ENCODE measurements at places on chromosomes 1 and 21.
A peak's percentile ranks its signal among the peaks of the same experiment; 100 is the strongest.

DNA sequence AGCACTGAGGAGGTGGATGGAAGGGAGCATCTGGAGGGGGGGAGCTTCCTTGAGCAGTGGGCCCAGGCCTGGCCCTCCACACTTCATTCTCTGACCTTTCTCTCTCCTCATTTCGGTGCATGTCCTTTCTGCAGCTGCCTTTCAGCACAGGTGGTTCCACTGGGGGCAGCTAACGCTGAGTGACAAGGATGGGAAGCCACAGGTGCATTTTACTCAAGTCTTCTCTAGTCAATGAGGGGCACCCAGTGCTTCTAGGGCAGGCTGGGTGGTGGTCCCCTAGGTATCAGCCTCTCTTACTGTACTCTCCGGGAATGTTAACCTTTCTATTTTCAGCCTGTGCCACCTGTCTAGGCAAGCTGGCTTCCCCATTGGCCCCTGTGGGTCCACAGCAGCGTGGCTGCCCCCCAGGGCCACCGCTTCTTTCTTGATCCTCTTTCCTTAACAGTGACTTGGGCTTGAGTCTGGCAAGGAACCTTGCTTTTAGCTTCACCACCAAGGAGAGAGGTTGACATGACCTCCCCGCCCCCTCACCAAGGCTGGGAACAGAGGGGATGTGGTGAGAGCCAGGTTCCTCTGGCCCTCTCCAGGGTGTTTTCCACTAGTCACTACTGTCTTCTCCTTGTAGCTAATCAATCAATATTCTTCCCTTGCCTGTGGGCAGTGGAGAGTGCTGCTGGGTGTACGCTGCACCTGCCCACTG is 43.2 kb downstream of the YARS1 start:
- no peak for DNase-seq

GRCh38 chr1:43564551-43565348 is 34.1 kb downstream of the PTPRF start:
- DNase-seq: no peak

DNA sequence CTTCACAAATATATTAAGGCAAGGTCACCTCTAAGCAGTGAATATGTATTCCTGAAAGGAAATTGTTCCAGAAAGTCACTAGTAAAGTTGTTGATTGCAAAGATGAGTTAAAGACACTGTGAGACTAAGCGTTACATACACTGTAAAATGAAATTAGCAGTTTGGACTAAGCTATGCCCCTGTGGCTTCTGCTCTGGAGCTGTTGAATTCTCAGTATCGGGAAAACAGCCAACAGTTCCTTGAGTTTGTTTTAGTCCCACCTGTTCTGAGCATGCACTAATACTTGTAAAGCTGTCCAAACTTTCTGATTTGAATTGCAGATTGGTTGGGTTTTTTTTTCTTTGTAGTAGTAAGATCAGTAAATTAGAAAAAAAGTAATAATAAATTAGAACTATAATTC is 21.0 kb downstream of the ANGPTL1 start:
- DNase-seq: no peak

- no peak for DNase-seq
Observed at GRCh38 chr1:177287270-177287669, 116.5 kb downstream of the BRINP2 start.

- DNase-seq: no peak
Observed at GRCh38 chr1:103416681-103417286, 108.7 kb upstream of the RNPC3 start.

GRCh38 chr1:151763990-151764389 is 694 bp upstream of the MRPL9 start:
- DNase-seq: no peak

- DNase-seq: peak; percentile 84
Observed at GRCh38 chr1:151156515-151156819, at the start of gene TNFAIP8L2. Gene TNFAIP8L2 (plus strand): TSS chr1:151156649. CDS start chr1:151158698, 2,049 bp downstream.

- no peak for DNase-seq
Observed at GRCh38 chr1:102588536-102588935, 519.8 kb downstream of the COL11A1 start.

DNA sequence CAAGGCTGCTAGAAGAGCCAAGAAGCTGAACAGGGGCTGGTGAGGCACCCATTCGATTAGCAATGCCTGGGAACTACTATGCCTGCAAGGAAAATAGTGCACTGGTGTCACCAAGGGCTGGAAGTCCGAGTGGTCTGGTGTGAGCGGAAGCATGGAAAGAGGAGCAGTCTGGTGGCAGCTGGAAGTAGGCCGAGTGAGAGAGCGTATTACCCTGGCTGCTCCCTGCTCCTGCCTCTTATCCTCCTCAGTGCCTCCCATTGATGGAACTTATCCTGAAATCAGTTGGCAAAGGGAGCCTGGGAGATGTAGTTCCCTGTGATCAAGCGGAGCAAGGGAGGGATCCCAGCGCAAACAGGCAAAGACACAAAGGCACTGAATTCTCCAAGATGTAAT is 9.6 kb downstream of the SMAP2 start:
- DNase-seq: no peak

DNA sequence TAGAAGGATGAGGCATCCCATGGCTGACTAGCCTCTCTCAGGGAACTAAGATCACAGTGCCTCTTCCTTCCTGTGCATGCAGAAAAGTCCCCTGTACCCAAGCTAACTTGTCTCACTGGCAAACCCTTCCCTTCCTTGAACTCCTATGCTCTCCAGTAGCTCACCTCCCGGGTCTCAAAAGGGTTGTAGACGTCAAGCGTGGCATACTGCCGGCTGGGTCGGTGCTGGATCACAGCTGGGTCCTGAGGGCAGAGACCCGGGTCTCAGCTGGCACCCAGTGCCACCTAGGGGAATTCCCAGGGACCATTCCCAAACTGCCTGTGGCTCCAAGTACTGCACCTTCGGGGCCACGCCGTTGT is 688 bp downstream of the SCAMP3 start:
- DNase-seq: no peak

GRCh38 chr1:156684227-156684782 is 7.1 kb upstream of the NES start:
- no peak for DNase-seq

- no peak for DNase-seq
Observed at GRCh38 chr1:19921310-19921709, 2.1 kb downstream of the PLA2G2E start.

DNA sequence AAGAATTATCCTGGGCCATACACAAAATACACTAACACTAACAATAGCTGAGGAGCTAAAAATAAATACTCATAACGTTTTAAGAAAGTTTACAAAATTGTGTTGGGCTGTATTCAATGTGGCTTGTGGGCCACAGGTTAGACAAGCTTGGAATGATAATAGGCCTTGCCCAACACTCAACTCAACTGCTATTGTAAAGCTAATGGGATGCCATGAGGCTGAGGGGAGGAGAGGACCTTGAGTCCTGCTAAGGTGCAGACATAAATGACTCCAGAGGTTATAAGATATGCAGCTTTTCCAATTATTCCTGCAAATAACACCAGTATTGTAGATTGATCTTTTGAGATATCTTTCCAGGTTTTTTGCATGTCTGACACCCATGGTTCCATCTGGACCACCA is 97.0 kb downstream of the FCRL5 start:
- DNase-seq: no peak

DNA sequence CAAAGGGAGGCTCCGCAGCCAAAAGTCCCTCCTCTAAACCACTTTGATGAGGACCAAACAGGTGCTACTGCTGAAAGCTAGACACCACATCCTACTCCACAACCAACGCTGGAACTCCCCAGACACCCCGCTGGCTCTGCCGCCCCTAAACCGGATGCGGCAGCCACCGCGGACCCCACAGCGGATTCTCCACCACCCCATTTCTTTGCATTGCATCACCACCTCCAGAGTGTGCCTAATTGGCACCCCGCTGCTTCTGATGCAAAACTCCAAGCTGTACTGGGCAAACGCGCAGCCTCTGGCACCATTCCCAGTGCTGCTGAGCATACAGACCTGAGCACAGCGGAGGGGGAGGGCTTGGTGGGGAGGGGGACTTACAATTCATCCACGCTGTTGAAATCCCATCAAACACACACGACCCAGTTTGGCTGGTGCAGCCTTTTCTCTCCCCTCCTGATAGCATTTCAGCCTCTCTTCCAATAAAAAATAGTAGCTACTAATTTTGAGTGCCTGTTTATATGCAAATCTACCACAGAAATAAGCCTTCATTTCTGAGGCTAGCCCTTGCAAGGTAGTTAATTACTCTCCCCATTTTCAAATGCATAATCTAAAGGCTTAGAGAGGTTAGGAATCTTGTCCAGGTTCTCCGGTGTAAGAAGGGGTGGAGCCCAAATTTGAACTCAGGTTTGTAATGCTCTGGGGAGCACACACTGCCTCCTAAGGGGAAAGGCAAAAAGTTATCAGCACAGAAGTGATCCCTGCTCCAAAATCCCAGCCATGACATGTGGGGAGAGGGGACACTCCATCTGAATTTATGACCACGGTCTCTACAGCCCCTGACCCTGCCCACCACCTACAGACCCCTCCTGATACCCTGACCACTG is 12.2 kb upstream of the RGS16 start:
- peak; percentile 93 for DNase-seq

- peak; percentile 83 for DNase-seq
Observed at GRCh38 chr1:8217011-8217711, 100.8 kb upstream of the SLC45A1 start.

DNA sequence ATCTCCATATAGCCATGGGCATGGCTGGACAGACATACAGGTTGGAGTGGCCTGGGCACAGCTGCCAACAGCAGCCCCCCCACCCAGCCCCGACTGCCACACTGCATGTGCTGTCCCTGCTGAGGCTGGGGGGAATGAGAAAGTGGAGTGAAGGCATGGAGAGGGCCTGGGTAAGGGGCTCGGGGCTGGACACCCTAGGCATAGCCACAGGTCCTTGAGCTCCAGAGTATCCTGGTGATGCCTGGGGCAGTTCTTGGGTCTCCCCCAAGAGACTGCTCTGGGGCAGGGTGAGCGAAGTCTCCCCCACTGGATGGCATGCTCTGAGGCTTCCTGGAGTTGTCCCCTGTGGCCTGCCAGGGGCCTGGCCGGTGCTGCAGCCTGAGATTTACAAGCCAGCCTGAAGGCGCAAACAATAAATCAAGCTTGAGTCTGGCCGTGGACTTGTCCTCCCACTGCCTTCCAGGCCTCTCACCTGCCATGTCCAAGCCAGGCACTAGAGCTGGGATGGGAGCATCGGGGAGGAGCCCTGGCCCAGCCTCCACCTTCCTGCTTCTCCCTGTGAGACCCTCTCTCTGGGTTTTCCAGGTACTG is 53.6 kb downstream of the FOXO6 start:
- DNase-seq: no peak

- DNase-seq: no peak
Observed at GRCh38 chr1:160544647-160545046, 21.6 kb upstream of the SLAMF6 start.
